Stimulated activated CD8-positive, alpha-beta memory T cell treated with anti-CD3 and anti-CD28 coated beads, Interleukin-4, amount 100 ng/mL, for 24 hours (primary cell): ENCODE measurements at places on chromosomes 2 and 18.

DNA sequence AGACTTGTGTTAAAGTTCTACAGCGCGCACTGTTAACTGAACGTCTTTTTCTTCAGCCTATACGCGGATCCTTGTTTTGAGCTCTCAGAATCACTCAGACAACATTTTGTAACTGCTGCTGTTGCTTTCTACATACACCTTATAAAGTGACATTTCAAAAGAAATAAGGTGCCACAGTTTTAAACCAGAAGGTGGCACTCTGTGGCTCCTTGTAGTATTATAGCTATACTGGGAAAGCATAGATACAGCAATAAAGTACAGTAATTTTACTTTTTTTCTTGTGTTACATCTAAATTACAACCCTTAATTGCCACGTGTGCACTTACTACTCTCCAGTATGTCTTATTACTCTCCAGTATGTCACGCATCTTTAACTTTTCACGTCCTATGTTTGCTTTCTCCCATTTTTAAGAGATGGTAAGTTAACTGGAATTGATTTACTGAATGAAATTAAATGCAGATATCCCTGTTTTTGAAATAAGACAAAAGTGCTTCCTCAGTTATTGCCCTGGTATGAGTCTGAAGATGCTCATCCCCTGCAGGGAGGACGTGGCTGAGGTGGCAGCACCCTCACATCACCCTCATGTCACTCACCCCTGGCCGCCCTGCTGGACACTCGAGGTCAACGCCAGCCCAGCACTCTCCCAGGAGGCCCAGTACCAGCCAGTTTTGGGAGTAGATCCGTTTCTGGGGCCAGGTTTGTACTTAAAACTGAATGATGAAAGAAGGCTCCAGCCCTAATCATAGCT, 37.8 kb downstream of the GORASP2 start:
- no peak for DNase-seq

- no peak for DNase-seq
Measured at GRCh38 chr2:32777714-32778113, 149.9 kb downstream of the TTC27 start.

DNA sequence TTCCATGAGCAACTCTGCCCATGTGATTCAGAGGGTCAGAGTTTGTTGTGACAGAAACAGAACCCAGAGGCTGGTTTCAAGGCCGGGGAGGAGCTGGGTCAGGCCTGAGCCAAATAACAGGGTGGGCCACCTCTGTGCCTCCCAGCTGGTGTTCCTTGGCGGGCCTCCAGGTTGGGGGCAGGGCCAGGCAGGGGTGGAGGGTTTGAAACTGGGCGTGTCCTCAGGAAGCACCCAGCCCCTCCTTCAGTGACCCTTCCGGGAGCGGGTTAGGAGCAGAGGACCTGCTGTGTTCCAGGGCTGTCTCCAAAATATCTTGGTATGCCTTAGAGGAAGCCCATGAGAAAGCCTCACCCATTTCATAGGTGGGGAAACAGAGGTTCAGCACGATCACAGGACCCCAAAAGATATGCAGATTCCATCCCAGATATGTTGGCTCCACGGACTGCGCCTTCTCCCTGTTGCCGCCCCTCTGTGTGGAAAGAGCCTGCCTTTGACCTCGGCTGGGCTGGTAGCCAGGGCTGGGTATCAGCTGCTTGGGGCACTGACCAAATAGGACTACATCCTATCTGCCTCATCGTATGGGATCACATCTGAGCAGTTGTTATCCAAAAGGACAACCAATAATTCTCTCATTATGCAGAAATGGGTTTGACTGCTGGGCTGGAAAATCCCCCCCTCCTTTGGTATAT, 74.8 kb upstream of the GLI2 start:
- no peak for DNase-seq

DNA sequence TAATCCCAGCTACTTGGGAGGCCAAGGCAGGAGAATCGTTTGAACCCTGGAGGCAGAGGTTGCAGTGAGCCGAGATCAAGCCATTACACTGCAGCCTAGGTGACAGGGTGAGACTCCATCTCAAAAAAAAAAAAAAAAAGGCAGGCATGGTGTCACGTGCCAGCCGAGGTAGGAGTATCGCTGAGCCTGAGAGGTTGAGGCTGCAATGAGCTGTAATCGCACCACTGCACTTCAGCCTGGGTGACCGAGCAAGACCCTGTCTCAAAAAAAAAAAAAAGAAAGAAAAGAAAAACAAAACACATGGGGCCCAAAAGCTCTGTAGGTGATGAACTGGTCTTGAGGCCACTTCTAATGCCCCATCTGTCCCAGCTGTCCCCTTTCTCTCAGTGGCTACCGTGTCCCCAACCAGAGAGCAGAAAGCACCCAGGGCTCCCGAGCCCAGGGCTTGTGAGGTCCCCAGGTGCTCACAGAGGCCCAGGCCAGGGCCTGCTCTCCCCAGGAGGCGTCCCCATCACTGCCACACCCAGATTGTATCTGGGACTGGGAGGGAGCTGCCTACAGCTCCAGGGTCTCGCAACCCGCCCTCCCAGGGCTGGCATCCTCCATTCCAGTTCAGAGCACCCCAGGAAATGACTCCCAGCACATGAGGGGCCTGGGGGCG, 8.5 kb downstream of the KLHL30 start:
- no peak for DNase-seq
